Stimulated activated naive CD4-positive, alpha-beta T cell (primary cell): ENCODE measurements at places on chromosomes 13 and 19.

DNA sequence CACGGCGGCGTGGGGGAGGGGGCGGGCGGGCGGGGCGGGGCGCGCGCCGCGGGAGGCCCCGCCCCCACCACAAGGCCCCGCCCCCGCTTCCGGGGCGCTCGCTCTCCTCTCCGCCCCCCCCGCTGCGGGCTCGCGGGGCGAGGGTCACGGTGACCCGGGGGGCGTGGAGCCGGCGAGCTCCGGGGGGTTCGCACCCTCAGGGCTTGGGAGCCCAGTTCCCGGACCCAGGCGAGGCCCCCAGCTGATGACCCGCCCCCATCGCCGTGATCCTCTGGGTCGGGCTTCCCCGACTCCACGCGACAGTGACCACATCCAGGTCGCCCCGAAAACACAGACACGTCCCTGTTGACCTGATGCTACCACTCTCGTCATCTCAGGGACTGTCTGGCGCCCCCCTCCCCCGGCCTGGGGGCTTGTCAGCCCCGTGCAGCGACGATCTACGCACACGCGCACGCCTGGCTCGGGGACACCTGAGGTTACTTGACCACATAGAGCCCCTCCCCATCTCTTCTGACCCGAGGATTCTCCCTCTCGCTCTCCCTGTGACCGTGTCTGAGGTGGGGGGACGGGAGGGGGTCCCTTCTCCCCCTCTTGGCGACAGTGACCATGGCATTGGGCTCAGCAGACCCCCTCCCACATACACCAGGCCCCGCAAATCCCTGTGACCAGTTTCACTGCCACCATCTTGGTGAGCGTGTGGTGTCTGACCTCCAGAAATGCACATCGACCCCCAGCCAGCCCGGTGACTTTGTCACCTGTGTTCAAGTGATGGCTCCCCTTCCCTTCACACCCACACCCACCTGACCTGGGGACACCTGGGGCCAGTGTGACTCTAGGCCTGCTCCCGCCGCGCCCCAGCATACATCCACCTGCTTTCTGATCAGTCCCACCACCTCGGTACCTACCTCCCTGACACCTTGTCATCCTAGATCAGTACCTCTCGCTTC is 670 bp downstream of the MAP2K7 start:
- peak; percentile 67 for DNase-seq

- no peak for DNase-seq
These were observed 9.5 kb downstream of the MIER2 start for GRCh38 chr19:335072-335471.

DNA sequence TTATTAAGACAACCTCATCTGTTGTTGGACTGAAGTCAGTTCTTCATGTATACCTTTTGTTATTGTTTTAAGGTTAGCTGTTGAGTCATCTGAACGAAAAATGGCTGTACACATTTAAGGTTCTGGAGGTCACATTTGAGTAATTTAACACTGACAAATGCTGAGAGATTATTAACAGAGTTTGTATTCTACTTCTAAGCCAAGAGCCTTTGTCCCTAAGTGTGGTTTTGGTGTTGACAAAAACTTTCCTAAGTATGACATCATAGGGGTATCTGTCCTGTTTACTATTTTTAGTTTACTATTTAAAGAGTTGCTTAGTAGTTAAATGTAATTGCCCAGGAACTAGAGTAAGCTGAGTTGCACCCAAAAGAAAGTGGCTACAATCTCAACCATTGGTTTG is 71.9 kb downstream of the CDK8 start:
- DNase-seq, result no peak

- no peak for DNase-seq
These were observed 2.5 kb downstream of the NAPA start for GRCh38 chr19:47512183-47512947.

- DNase-seq, result no peak
These were observed 6.7 kb upstream of the PCDH17 start for GRCh38 chr13:57624565-57625435.

GRCh38 chr19:31421856-31422255 is 72.6 kb upstream of the TSHZ3 start:
- no peak for DNase-seq

- DNase-seq, result no peak
These were observed 26.4 kb downstream of the C13orf46 start for GRCh38 chr13:113947311-113948033.

DNA sequence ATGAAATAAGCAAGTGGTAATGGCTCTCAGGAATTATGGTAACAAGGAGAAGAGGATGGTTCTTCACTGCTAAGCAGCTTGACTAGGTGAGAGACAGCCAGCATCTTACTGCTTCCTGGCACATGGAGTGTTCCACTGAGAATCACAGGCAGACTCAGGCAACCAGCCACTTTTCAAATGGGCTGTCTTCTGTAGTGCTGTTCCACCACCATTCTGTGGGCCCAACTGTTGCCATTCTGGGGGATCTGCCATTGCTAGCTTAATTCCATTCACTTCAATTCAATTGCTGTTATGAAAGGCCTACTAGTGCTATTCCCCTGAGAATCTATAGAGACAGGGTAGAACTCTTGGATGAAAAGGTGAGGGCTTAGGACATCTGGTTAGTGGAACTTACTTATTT is 341.9 kb downstream of the KCNRG start:
- no peak for DNase-seq

- DNase-seq, result no peak
These were observed 249.0 kb downstream of the LHFPL6 start for GRCh38 chr13:39353988-39354387.

GRCh38 chr19:38417544-38418506 is 8.2 kb downstream of the RASGRP4 start:
- DNase-seq, result peak; percentile 16

GRCh38 chr19:863315-863620 is 3.8 kb downstream of the CFD start:
- no peak for DNase-seq

GRCh38 chr13:26051657-26052311 is at the start of gene SHISA2:
TSS of gene SHISA2 (minus strand) at chr13:26052016. CDS start at chr13:26050975, 1,041 bp downstream.
- DNase-seq, result peak; percentile 63

GRCh38 chr13:60331249-60332012 is 65.6 kb upstream of the TDRD3 start:
- DNase-seq, result no peak
